Stimulated activated CD8-positive, alpha-beta memory T cell treated with anti-CD3 and anti-CD28 coated beads, Interleukin-15, amount 100 ng/mL, for 4 hours (primary cell): ENCODE measurements at places on chromosomes 16 and 17.
A peak's percentile ranks its signal among the peaks of the same experiment; 100 is the strongest.

DNA sequence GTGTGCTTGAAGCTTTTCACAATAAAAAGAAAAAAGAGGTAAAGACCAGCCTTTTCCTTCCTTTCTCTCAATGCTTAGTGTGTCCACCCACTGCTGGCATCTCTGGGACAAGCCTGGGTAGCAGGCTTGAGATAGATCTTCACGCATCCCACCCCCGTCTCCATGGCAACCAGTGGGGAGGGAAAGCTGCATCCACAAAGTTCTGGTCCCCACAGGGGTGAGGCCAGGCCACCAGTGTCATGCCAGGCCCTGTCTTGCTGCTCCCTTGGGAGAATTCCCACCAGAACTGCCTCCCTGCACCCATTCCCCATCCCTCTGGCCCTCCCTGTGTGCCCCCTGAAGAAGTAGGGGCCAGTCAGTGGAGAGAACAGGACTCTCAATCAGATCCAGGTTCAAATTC is 259.9 kb downstream of the MRTFB start:
- DNase-seq, result no peak

GRCh38 chr17:39676198-39676819 is 8.1 kb downstream of the PNMT start:
- DNase-seq, result peak; percentile 20

DNA sequence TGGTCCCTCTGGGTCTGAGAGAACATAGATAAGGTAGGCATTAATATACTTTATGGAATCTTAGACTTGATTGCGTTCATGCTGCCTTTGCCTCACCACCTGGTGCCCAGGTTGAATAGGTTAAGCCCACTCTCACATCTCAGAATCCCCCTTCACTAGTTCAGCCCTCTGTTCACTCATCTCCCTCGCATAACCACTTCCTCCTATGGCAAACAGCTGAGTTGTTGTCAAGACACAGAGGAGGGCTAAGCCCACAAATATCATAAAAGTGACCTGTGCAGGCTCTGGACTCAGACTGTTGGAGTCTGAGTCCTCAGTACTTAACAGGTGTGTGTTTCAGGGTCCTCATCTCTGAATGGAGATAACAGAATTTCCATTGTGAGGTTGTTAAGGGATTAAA is 55.7 kb downstream of the GOSR1 start:
- no peak for DNase-seq

- DNase-seq, result no peak
Observed at GRCh38 chr17:51533219-51533618, 272.9 kb downstream of the UTP18 start.

DNA sequence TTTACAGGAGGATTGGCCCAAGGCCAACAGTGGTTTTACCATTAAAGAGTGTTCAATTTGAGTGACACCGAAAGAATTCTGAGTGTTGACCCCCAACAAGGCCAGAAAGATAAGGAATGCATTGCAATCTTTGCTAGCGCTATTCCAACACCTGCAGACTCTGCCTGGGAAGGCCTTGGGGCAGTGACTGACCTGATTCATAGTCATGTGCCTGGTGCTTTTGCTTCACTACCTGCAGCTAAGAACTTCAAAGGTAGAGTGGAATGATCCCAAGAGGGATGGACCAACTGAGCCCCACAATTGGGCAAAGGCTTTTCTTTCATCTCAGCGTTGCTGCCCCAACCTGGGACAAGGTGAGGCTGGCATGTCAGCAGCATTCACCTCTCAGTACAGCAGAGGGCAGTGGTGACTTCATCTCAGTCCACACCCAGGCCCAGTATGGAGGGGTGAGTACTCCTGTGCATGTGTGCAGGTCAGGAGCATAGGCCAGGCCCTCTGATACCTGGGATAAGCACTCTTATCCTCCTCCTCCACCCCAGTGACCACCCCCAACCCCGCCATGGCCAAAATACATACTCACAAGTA is 149.6 kb upstream of the GNAO1 start:
- no peak for DNase-seq

GRCh38 chr16:578870-579405 is 9.2 kb downstream of the PIGQ start:
- DNase-seq, result peak; percentile 19

GRCh38 chr16:17273142-17273561 is 197.6 kb downstream of the XYLT1 start:
- peak; percentile 7 for DNase-seq

- DNase-seq, result no peak
Observed at GRCh38 chr17:78237401-78238012, 6.1 kb downstream of the TMEM235 start.

GRCh38 chr16:84737192-84738011 is 37.6 kb downstream of the USP10 start:
- no peak for DNase-seq

- DNase-seq, result peak; percentile 72
Observed at GRCh38 chr16:66947302-66948065, 12.2 kb downstream of the CES2 start.

DNA sequence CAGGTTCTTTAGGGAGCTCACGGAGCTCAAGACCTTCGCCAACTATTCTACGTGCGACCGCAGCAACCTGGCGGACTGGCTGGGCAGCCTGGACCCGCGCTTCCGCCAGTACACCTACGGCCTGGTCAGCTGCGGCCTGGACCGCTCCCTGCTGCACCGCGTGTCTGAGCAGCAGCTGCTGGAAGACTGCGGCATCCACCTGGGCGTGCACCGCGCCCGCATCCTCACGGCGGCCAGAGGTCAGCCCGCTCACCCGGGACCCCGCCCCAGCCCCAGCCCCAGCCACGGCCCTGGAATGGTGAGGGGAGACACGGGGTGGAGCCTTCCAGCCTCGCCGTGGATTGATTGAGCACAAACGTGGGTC is 13.5 kb downstream of the SARM1 start:
- no peak for DNase-seq

GRCh38 chr17:67390646-67391361 is 13.7 kb downstream of the PITPNC1 start:
- DNase-seq, result peak; percentile 13

DNA sequence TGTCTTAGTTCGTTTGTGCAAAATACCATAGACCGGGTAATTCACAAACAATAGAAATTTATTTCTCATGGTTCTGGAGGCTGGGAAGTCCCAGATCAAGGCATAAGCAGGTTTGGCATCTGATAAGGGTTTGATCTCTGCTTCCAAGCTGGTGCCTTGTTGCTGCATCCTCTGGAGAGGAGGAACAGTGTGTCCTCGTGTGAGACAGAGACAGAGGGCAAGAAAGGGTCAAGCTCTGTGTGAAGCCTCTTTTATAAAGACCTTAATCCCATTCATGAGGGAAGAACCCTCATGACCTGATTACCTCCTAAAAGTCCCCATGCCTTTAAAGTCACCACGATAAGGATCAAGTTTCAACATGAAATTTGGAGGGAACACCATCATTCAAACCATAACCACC is 55.8 kb upstream of the TANC2 start:
- DNase-seq, result no peak

DNA sequence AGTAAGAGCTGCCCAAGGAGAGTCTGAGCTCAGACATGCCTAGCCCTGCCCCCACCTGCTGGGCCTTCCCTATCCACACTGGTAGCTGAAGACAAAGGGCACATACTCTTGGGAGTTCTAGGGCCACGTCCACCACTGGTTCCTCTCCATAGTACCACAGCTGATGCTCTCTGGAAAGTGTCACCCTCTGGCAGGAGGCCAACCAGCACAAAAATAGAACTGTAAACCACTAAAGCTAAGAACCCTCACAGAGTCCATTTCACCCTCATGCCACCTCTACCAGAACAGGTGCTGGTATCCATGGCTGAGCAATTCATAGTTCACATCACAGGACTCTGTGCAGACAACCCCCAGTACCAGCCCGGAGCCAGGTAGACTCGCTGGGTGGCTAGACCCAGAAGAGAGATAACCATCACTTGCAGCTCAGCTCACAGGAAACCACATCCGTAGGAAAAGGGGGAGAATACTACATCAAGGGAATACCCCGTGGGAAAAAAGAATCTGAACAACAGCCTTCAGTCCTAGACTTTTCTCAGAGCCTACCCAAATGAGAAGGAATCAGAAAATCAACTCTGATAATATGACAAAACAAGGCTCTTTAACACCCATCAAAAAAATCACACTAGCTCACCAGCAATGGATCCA is 115.3 kb downstream of the CEP112 start:
- no peak for DNase-seq

DNA sequence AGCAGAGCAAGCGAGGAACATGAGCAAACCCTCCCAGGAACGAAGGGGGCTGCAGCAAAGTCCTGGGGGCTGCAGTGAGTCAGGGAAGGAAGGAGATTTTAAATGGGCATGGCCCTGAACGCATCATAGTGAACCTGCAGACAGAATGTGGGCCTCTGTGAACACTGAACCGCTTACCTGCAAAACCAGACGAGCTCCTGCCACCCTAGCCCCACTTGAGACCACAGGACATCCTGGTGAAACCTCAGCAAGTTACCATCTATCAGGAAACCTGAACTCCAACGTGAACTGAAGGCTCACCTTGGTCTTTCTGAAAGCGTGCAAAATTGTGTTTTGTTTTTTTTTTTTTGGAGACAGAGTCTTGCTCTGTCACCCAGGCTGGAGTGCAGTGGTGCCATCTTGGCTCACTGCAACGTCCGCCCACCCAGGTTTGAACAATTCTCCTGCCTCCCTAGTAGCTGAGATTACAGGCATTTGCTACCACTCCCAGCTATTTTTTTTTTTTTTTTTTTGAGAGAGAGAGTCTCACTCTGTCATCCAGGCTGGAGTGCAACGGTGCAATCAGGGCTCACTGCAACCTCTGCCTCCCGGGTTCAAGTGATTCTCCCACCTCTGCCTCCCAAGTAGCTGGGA is 30.8 kb downstream of the FANCA start:
- DNase-seq, result no peak

DNA sequence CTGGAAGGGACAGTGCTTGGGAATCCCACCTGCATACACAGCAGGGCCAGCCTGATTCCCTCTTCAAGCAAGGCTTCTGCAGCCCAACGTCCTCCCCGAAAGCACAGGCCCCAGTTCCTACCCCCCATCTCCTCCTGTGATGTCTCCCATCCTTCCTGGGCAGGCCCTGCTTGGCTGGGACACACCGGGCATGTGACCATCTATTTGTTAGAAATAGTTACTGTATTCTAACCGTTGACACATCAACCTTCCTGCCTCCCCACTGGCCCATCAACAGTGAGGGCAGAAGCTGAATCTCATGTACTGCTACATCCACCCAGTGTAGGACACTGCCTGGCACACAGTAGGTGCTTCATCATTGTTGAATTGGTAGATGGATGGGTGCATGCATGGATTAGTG is 10.7 kb downstream of the PRR29 start:
- no peak for DNase-seq

- no peak for DNase-seq
Observed at GRCh38 chr16:67458121-67458641, 22.8 kb downstream of the ATP6V0D1 start.

GRCh38 chr17:78724999-78725398 is 57.1 kb downstream of the CYTH1 start:
- no peak for DNase-seq

GRCh38 chr17:17765359-17766076 is 71.3 kb downstream of the SREBF1 start:
- DNase-seq, result no peak

GRCh38 chr16:30838876-30839471 is 52.0 kb upstream of the ZNF629 start:
- no peak for DNase-seq

DNA sequence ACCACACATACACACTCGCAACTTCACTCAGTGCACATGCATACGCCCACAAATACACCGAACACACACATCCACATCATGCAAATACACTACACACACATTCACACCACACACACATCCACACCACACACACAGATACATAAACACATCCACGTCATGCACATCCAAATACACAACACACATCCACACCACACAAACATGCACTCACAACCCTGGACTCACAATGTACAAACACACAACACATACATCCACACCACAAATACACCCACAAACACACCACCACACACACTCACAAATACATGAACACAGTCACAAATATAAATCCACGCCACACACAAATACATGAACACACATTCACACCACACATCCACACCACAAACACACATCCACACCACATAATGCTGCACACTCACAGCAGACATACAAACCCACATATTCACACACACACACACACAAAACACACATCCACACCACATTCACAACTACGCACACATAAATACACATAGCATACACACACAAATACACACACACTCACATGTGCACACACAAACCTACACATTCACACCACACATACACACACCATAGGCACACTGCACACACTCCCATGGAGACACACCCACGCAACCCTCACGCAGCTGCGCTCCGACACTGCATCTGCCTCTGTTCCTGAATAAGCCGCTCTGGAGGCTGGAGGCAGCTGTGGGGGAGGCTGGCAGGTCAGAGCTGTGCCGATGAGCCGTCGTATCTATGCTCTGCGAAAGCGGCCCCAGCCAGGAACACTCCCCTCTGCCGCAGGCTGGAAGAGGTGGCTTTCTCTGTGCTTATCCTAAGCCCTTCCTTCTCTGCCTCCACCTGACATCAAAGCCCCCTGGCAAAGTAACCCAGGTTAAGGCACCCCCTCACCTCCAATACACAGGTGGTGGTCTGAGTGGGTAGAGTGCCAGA is 141.8 kb downstream of the GRIN2A start:
- no peak for DNase-seq

DNA sequence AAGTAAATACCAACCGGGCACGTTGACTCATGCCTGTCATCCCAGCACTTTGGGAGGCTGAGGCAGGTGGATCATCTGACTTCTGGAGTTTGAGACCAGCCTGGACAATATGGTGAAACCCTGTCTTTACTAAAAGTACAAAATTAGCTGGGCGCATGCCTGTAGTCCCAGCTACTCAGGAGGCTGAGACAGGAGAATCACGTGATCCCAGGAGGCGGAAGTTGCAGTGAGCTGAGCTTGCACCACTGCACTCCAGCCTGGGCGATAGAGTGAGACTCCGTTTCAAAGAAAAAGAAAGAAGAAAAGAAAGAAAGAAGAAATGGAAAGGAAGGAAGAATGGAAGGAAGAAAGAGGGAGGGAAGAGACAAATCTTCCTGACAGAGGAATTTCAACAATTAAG is 108.7 kb downstream of the AHSP start:
- DNase-seq, result no peak

GRCh38 chr17:80868022-80868609 is 123.5 kb upstream of the CHMP6 start:
- no peak for DNase-seq

DNA sequence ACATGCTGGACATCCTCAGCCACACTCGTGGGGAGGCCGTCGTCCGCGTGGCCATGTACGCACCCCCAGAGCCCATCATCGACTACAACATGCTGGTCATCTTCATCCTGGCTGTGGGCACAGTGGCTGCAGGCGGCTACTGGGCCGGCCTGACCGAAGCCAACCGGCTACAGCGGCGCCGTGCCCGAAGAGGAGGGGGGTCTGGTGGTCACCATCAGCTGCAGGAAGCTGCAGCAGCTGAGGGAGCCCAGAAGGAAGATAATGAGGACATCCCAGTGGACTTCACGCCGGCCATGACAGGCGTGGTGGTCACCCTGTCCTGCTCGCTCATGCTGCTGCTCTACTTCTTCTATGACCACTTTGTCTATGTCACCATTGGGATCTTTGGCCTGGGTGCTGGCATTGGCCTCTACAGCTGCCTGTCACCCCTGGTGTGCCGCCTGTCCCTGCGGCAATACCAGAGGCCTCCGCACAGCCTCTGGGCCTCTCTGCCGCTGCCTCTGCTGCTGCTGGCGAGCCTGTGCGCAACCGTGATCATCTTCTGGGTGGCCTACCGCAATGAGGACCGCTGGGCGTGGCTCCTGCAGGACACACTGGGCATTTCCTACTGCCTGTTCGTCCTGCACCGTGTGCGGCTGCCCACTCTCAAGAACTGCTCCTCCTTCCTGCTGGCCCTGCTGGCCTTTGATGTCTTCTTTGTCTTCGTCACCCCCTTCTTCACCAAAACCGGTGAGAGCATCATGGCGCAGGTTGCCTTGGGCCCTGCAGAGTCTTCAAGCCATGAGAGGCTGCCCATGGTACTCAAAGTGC is 900 bp downstream of the SPPL2C start:
- no peak for DNase-seq
